ENCODE measurements at places on chromosomes 13 and 19.

- no peak for DNase-seq
Measured at GRCh38 chr13:99379856-99380801, 72.9 kb upstream of the GPR183 start.

GRCh38 chr13:46097015-46097414 lies 7.8 kb downstream of the CPB2 start:
- no peak for DNase-seq

DNA sequence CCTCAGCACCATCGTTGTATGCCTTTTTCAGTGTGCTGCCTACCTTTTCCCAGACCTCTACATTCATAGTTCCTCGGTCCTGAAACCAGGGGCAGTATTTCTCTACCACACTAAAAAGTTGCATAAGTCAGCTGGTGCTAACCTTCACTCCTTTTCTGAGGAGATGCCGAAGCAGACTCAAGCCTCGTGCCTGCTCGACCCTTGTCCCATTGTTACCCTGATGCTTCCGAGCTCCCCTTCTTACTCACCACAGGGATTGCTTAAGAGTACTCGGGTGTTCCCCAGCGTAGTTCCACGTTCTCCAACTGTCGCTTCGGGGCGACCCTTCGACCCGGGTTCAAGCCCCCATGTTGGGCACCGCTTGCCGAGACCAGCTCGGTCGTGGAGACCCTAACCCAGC lies 19.0 kb upstream of the IL17D start:
- DNase-seq, result no peak

DNA sequence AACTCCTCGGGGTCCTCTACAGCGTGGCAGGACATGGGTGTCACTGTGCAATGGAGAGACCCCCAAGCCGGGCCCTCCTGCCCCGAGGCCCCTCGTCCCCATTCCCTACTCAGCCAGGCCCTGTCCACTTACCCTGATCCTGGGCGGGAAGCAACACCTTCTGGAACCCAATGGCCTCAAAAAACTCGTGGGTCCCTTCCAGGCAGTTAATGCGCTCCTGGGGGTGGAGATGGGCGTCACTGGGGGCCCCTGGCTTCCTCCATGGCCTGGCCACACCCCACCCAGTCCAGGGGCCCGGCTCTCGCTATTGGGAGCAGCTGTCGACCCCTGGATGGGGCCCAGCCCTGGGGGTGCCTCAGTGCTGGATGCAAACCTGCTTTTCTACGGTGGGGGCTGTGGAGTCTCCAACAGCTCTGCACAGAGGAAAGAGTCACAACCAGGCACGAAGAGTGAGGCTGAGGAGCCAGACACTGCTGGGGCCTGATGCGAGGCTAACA lies 10.8 kb downstream of the UBXN6 start:
- DNase-seq, result no peak

DNA sequence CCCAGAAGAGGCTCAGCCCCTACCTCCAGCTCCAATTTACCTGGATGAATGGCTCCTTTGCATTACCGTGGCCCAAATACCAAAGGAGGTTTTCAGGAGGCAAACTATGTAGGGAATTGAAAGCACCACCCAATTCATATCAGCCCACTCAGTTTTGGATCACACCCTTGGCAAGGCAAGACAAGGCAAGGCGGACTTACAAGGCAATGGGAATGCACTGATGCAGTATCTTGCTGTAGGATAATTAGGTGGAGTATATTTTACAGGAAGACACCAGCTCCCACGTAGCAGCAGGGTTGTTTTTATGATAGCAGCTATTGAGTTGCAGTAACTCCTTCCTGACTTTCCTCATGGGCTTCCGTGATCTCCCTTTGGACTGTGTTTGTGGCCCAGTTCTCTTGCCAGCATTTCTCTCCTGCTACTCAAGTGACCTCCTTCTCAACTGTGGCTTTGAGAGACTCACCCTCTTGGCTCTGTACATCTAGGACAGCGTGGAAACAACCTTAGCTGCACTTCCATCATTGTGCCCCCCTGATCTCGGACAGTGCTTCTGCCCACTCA lies 935.9 kb downstream of the EFNB2 start:
- no peak for DNase-seq

- DNase-seq, result no peak
Measured at GRCh38 chr13:107339209-107339608, 771.3 kb upstream of the ARGLU1 start.

GRCh38 chr13:110354123-110354627 lies 47.1 kb downstream of the COL4A2 start:
- DNase-seq, result no peak

DNA sequence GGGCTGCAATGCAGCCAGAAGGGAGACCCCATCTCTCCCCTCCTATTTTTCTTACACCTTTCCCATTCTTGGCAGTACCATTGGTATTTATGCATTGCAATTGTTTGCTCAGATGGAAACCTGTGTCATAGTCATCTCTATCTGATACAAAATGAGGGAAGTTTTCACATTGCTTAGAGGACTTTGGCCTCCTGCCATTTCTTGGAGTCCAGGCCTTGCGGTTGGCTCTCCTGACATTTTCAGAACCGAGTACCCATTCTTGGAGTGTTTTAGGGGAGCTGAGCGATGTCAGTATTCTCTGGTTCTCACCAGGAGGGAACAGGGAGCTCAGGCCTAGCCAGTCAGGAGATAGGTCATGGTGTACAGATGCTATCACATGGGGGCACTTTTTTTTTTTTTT lies 1.5 kb downstream of the SIN3B start:
- no peak for DNase-seq
